ENCODE measurements at places on chromosomes 3 and 15. TPM values are rescaled to one million over a fixed set of nuclear protein-coding genes. Genes with fewer than 3 reads are reported as not detected.

CHSY1 gene
- total RNA-seq: 50.8 TPM

GATM gene
- 0.60 TPM for total RNA-seq

CPLX3 gene
- not detected for total RNA-seq

GRCh38 chr3:182692695-182693094, 100.6 kb upstream of the ATP11B start:
- no peak overlapping the region for H3K27ac ChIP-seq
- no peaks in the 10 kb centered on the region for H3K36me3 ChIP-seq
- DNase-seq: no peak
- no peaks in the 10 kb centered on the region for H3K4me1 ChIP-seq

GRCh38 chr3:159792070-159792469, 196.6 kb upstream of the IL12A start:
- no peak overlapping the region for H3K4me3 ChIP-seq
- H3K4me1 ChIP-seq: peaks cover 46% of the 10 kb centered on the region
- H3K27me3 ChIP-seq: no peaks in the 10 kb centered on the region
- no peak overlapping the region for H3K27ac ChIP-seq
- no peaks in the 10 kb centered on the region for H3K36me3 ChIP-seq
